ENCODE measurements at places on chromosomes 7 and 10.

DNA sequence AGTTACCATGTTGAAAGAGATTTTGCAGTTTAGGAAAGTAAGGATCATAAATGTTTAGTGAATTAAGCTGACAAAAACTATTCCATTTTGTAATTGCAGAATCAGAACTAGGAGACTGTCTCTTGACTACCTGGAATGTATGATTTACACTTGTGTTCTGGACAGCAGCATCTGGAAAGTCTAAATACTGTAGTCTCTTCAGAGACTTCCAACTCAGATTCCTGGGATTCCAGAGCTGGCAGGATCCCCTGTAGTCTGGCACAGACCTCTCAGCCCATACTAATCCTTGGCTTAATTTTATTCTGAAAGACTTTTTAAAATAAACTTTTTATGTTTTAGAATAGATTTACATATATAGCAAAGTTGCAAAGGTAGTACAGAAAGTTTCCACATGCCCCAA lies 452.7 kb downstream of the DPP6 start:
- no peak for DNase-seq

- DNase-seq, result no peak
Observed at GRCh38 chr10:118607768-118608354, 12.4 kb upstream of the PRLHR start.

DNA sequence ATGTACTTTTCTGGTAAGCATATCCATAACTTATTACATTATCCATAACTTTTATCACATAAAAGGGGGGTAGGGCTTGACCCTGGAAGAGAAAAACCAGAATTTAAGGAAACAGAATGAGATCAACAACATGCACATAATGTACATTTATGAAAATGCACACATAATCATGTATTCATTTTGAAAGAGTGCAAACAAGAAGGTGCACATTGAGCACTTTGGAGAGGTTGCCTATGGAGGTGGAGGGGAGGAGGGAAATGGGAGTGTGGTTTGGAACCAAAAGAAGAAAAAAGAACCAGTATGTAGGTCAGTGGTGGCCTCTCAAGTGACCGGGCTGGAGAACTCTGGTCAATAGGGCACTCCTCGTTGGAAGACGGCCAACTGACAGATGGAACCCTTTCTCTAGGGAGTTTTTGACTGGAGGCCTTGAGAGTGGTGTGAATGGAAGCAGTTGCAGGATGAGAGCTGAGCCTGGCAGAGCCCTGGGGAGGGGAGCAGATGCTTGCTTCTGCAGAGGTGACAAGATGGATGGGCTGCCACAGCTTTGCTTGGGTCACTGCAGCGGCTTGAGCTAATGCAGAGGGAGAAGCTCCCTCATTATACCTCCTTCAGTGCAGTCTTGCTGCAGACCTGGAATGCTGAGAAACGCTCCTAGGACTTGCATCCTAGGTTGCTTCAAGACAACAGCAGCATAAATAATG lies 192.7 kb downstream of the SEC23IP start:
- no peak for DNase-seq

GRCh38 chr7:104255616-104256015 lies 47.8 kb upstream of the ORC5 start:
- no peak for DNase-seq

DNA sequence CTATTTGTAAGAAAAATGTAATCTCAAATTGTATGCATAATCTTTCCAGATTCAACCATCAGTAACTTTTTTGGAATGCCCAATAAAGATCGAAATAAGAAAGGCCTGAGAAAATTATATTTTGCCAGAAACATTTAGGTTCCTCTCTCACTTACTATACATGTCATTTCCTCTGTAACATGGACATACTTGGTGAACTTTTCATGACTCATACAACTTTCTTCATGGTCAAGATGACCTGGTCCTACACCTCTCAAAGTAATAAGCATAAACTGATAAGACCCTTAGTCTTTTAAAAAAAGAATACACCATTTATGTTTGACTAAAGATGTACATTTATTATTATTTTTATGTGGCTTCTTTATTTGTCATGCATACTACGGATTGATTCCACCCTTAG lies 125.3 kb downstream of the REEP3 start:
- DNase-seq, result no peak

- DNase-seq, result no peak
Observed at GRCh38 chr7:71457846-71458590, 326.1 kb downstream of the GALNT17 start.

- DNase-seq, result no peak
Observed at GRCh38 chr10:129883626-129884397, 80.3 kb downstream of the EBF3 start.

DNA sequence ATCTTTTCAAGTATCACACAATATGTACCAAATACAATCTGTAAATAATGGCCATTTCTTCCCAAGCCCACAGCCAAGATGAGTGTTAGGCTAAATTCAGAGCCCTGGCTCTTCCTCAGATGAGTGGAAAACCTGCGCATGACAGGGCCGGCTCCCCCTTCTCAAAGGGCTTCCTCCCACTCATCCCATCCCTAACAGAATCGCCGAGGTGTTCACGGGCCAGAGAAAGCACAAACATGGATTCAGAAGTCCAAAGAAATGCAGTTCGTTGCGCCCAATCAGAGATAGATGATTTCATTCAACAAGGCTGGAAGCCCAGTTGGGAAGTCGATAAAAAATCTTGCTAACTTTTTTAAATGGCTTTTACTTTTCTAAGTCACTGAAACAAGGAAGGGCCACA lies 121.8 kb downstream of the UBE2H start:
- DNase-seq, result no peak

GRCh38 chr7:111855842-111856227 lies 293.5 kb upstream of the IMMP2L start:
- no peak for DNase-seq

GRCh38 chr10:91621483-91622113 lies 11.3 kb downstream of the PPP1R3C start:
- no peak for DNase-seq

- no peak for DNase-seq
Observed at GRCh38 chr10:121325490-121326231, 272.6 kb downstream of the FGFR2 start.

DNA sequence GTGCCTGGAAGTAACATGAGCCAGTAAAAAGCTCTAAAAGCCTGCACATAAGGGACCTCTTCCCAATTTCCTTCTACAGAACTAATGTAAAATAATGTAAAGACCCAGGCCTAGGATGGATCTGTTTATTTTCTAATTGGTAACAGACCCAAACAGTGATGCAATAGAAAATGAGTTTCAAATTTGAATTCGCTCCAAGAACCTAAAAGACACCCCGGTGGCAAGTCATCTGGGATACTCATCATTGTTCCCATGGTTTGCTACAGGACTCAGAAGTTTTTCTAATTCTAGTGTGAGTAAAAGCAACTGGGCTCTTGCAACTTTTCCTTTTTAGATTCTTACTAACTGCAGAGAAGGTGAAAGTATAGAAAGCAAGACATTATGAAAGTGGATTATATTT lies 271.3 kb upstream of the CACNA2D1 start:
- no peak for DNase-seq

- DNase-seq, result no peak
Observed at GRCh38 chr10:31754803-31755624, 173.6 kb downstream of the ARHGAP12 start.

GRCh38 chr10:69866688-69867461 lies 65.2 kb downstream of the COL13A1 start:
- no peak for DNase-seq

- no peak for DNase-seq
Observed at GRCh38 chr7:767941-768731, 41.1 kb upstream of the PRKAR1B start.

- DNase-seq, result no peak
Observed at GRCh38 chr10:26479766-26480492, 41.8 kb downstream of the APBB1IP start.

DNA sequence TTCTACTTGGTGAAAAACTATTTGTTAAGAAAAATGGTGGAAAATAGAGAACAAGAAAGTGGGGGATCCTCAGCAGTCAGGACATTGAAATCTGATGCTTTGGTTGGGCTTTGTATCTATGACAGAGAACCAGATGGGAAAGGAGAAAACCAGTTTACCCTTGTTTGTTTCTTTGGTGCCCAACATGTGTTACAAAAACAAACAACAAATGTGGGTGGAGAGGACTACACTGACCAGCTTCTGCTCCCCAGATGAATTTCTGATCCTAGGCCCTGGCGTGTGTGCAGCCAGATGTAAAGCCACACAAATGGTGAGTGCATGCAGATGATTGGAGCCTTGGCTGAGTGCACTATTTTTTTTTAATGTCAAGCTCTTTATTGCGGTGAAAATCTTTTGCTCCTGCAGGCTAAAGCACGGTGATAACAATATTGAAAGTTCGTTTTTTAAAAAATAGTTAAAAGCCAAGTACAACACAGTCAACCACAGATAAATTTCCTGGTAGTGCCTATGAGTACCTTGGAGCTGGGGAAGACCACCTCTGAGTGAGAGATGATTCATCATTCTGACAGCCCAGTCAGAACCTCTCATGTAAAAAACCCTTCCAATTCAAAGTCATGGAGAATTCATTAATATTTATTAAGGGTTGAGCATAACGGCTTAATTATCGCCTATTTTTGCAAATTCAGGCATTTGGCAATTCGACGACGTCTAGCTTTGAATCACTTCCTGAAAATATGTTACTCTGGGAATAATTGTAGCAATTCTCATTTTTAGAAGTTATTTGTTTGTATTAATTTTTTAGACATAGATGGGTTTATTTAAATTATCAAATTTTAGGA lies 163.7 kb downstream of the AGMO start:
- no peak for DNase-seq

DNA sequence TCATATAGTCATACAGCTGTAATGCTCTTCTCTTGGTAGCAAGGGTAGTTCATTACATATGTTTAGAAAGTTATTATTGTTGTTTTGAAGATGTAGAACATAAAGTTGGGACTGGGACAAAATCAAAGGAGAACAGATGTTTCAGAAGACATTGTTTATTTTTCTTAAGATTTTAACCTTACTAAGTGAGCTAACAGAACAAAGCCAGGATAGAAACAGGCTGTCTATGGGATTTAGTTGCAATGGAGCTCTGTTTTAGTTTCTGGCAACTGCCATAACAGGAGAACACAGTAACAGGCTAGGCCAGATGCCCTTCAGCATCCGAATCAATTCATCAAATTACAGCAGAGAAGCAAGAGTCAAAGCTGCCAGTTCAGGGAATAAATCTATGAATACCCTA lies 382.4 kb downstream of the ARL4A start:
- DNase-seq, result no peak

DNA sequence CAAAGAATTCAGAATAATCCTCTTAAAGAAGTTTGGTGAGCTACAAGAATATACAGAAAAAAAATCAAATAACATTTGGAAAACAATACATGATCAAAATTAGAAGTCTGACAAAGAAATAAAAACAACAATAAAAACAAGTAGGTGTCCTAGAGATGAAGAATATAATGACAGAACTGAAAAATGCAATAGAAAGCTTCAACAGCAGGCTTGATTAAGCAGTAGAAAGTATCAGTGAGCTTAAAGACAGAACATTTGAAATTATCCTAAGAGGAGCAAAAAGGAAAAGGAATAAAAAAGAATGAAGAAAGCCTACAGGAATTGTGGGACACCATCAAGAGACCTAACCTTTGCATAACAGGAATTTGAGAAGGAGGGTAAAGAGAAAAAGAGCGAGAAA lies 238.8 kb downstream of the ZEB1 start:
- DNase-seq, result no peak

- DNase-seq, result no peak
Observed at GRCh38 chr10:69649786-69650550, 19.9 kb downstream of the FAM241B start.

All from central memory CD8-positive, alpha-beta T cell (primary cell).